Fibroblast of skin of abdomen (primary cell): ENCODE measurements at places on chromosomes 2 and 18.

DNA sequence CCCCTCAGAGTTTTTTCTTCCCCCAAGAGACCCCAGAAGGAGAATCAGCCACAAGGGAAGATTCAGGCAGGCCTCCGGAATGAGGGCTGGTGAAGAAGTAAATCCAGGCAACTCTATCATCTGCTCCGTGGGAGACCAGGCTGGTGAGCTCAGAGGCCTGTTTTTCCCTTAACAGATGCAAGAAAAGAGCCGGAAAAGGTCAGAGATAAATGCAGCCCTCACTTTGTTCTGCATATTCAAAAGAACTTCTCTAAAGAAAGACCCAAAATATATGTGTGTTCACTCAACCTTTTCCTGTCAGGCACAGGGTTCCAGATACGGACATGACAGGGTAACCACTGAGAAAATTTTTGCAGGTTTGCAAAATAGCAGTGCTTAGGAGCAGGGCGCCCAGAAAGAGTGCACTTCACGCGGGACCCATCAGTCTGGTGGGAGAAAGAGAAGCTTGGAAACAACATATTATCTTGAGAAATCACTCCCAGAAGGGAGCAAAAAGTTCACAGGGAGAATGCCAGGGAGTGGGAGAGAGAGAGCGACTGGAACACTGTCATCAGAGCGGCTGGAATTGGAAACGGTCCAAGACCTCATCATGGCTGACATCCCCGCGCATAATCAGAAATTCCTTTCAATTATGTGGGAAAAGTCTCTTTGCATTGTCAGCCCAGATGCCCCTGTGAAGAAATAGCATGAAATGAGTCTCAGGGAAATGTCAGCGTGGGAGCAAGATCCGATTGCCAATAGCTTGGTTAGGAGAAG, 244.8 kb upstream of the SLC14A2 start:
- DNase-seq = peak; percentile 73

DNA sequence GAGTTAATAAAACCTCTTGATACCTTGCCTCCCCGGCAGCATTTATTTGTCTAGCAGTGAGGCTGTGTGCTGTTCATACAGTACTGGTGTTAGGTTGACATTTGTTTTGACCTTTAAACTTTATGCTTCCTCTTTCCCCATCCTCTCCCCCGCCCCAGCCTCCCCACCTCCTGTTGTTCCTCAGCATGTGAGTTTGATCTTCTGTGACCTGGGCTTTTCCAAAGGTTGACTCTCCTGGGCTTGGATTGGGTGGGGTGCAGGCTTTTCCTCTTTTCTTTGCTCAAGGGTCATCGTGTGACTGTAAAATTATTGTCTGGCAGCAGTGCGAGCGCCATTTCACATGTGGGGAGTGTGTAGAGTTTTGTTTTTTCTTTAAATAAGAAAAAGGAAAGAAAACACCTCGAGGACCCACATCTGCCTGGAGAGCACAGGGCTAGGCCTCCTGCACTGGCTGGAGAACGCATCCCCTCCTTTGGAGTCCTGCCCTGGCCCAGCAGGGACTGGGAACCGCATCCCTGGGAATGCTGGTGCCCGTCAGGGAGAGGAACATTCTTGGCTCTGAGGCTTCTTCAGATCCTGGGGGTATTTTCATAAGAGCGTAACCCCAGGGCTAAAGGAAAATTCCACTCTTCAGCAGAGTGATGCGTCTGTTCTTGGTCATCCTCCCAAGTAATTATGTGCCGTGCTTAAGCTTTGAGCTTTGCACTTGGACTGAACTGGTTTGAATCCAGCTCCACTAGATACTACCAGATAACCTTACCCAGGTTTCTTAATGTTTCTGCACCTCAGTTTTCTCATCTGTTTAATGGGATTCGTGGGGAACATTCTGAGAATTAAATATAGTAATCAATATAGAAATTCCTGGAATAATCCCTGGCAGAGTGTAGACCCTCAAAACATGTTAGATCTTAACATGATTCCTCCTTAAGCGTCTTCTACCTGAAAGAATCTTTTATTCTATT, 91.5 kb downstream of the SETBP1 start:
- no peak for DNase-seq

GRCh38 chr2:129636692-129637091, 342.8 kb upstream of the RAB6C start:
- DNase-seq = no peak

- DNase-seq = no peak
Observed at GRCh38 chr2:100643467-100643866, 80.7 kb downstream of the PDCL3 start.

DNA sequence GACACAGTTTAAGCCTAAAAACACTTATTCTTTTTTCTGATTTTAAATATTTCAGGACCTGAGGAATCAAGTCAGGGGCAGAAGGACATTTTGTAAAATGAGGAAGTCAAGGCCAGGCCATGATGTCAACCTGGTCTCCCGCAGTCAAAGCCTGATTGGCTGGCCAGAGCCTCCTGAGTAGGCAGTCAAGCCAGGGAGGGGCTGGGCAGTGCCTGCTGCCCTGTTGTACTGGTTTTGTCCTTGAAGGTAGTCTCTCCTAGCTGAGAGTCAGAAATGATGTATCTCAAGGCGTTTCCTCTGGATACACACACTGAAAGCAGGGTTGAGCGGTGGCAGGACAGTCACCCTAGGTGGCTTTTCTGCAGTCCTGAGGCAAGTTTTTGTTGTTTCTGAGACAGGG, 19.8 kb downstream of the CCT7 start:
- DNase-seq = no peak

GRCh38 chr2:144834998-144835633, 315.2 kb upstream of the ZEB2 start:
- DNase-seq = peak; percentile 80

DNA sequence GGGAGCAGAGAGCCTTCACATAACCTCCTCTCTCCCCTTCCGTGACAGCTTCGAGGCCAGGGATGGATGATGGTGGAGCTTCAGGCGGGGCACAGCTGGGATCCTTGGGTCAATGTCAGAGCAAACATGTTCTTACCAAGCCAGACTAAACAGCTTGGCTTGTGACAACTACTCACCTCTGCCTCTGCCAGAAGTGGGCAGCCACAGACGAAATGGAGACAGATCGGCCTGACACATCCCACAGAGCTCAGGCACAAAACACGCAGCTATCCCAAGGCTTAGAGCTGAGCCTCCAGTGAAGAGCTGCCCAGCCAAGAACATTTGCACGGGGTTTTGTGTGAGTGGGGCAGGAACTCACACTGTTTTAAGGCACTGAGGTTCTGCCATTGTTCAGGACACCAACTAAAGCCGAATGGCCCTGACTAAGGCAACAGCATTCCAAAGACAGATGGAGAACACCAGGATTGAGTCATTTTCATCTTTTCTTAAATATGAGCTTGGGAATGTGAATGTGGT, 12.8 kb downstream of the PXDN start:
- no peak for DNase-seq

DNA sequence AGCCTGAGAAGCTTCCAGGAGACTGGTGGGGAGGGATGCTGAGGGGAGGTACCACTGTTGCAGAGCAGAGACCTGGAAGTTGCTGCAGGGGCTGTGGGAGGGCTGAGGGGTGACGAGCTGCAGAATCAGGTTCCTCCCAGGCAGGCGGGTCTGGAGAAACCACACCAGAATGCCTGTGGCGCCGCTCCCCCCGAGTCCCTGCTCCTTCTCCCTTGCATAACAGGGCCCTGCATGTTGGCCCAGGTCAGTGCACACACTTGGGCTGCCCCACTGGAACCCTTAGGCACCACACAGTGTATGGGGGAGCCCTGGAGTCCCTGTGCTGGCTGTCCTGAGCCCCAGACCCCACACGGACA, 60.4 kb downstream of the ARL4C start:
- no peak for DNase-seq

DNA sequence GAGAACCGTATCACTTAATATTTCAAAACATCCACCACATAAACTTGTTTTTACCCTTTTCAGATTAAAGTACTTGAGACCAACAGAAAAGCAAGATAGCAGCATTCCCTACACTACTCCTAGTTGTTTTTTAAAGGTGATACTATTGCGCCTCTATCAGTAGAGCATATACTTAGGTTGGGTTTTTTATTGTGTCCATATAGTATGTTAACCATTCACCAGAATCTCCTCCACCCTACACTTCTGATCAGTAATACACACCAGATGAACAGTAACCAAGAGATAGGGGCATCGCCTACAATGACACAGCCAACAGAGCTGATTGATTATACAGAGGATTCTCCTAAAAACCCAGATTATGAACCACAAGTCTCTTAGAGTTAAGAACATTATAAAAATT, 70.1 kb upstream of the ZNF385B start:
- DNase-seq = no peak

- no peak for DNase-seq
Observed at GRCh38 chr2:168722592-168722991, 79.8 kb upstream of the NOSTRIN start.

DNA sequence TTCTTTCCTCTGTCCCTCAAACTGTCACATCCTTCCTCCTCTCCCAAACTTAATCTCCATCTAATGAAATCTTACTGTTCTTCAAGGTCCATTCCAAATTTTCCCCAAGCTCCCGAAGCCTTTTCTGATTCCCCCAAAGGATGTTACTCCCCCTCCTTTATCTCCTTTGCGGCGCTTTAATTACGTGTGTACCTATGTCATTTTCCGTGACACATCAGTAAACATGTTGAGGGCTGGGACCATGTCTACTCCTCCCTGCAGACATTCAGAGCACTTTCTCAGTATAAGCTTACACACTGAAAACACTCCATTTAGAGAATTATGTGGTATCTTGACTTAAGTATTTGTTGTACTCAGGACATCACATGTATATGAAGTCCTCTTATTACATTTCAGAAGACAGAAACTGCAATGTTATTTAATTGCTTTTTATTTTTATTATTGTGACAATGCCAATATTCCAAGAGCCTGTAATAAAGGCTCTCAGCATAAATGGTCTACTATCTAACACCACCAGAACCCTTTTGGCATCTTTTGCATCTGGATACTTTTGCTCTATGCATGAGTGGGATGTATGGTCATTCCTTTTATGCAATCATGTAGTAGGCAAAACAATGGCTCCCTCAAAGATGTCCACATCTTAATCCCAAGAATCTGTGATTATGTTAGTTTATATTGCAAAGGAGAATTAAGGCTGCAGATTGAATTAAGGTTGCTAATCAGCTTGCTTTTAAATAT, 1.8 kb downstream of the NMI start:
- DNase-seq = no peak

DNA sequence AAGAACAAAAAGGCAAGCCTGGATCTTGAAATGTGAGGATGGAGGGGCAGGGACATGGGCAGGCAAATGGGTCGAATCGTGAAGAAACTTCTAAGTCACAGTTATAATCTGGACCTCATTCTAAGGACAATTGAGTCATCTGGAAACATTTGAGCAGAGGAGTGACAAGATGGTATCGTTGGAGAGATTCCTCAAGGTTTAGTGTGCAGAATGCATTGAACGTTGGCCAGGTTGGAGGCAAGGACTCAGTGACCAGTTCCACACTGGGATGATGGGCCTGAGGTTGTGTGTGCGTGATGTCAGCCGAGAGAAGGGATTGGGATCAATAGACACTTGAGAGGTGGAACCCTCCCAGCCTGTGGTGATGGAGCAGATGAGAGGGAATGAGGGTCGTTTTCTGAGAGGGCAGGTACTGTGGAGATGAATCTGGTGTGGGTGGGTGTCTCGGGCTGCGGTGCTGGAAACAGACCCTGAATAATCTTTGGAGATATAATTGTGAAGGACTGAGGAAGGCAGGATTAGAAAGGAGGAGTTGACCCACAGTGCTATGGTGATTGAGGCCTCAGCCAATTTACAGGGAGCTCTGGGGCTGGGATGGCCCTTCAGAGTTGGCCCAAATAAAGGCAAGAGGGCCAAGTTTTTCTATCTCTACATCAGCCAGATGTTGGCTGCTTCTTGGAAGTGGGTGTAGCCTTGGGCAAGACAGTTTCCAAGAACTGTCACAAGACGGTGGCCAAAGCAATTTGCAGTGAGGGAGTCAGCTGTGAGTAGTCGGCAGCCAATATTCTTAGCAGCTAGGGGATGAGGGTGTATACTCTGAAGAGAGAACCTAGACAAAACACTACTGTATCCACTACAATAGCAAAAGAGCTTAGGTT, 5.8 kb upstream of the ZNF532 start:
- DNase-seq = no peak

- no peak for DNase-seq
Observed at GRCh38 chr2:240398661-240399267, 36.7 kb upstream of the GPC1 start.

GRCh38 chr18:35282353-35282752, 7.7 kb downstream of the ZSCAN30 start:
- peak; percentile 76 for DNase-seq

DNA sequence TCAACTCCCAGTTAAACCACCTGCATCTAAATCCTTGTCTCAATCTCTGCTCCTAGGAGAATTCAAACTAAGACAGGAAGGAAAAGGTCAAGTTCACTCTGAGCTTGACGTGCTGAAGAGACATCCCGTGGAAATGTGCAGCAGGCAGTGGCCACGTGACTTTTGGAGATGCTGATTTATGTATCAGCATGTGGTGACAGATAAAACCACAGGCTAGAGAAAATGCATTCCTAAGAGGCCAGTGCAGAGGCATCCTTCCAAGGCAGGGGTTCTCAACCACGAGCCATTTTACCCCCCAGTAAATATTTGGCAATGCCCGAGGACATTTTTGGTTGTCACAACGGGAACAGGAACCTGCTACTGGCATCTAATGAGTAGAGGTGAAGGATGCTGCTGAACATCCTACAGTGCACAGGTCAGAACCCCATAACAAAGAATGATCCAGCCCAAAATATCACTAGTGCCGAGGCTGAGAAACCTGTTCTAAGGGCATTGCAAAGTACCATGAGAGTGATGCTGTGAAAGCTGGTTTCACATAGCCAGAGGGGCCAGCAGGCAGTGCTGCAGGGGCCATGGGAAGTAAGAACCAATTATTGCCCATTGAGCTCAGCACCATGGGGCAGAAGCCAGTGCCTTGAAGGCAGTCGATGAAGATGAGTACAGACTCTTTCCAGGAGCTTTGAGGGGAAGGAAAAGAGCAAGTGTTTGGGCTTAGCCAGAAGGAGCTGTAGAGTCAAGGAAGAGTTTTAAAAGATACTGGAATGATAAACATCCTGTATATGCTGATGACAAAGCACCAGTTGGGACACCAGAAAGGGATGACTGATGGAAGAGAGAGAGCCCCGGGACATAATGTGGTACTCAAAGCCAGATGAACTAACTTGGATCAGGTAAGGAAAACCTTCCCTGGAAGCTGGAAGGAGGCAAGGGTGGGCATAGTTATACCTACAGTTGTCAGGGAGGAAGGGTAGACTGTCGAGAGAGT, 174.6 kb downstream of the HAUS1 start:
- peak; percentile 87 for DNase-seq

DNA sequence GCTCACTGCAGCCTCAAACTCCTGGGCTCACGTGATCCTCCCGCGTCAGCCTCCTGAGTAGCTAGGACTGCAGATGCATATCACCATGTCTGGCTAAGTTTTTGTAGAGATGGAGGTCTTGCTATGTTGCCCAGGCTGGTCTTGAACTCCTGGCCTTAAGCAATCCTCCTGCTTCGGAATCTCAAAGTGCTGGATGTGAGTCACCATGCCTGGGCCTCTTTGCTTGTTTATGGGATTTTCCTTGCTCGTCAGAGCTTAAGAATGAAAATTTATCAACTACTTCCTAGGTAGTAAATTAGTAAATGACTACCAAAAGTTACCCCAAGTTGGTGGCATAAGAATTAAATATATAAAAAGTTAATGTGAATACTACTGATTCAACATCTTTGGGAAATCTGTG, 51.0 kb downstream of the ACTR3 start:
- DNase-seq = no peak

GRCh38 chr18:24683925-24684324, 223.5 kb downstream of the HRH4 start:
- no peak for DNase-seq

- no peak for DNase-seq
Observed at GRCh38 chr2:118153433-118153832, 65.2 kb downstream of the INSIG2 start.
